DMS79 treated with DMSO at 0.1 percent for 48 hours (cell line): ENCODE measurements at places on chromosomes 4 and X.

GRCh38 chr4:27789773-27790172 lies 929.1 kb downstream of the STIM2 start:
- no peak for DNase-seq

- DNase-seq = no peak
Measured at GRCh38 chr4:41349021-41349420, 92.3 kb downstream of the UCHL1 start.

GRCh38 chr4:166594326-166594946 lies 639.9 kb downstream of the SPOCK3 start:
- DNase-seq = no peak

DNA sequence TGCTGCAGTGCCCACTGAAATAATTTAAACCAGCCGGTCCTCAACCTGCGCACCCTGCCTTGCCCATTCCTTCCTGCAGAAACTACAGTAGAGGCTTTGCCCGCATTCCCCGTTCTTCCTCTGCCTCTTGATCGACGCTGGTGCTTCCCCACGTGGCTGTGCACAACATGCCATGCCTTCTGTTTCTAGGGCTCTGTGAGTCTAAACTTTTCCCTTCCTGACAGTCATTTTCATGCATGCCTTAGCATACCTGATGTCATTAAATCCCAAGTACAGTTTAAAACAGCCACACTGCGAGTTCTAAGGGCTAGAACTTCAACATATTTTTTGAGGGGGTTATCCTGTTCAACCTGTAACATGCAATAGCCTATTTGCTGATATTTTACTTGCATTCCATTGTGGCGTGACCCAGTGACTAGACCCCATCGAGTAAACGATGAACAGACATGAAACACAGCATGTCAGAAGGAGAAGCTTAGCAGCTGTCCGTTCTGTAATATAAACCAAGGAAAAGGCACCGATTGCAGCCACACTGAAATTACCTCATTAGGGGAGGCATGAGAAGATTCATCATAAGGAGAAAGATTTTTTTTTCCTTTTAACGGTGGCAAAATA lies 232.5 kb downstream of the ARHGAP10 start:
- DNase-seq = no peak

DNA sequence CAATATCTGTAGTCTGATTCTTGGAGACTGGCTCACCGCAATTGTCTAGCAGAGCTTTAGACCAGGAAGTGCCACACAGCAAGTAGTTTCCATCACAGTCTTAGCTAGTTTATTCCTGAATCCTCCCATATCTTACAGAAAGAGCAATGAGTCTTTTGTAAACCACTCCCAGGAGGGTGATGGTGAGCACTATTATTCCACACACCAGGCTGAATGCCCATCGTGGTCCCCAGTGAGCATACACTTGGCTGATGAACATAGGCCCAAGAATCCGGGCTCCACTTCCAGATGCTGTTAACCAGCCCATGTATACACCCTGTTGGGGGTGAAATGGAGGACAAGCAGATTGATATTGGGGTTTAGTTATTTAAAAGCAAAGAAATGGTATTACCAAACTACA lies 39.8 kb downstream of the PLK4 start:
- no peak for DNase-seq

GRCh38 chr4:112370466-112370865 lies 73.3 kb downstream of the ALPK1 start:
- DNase-seq = no peak

GRCh38 chr4:25984796-25985195 lies 70.8 kb downstream of the SMIM20 start:
- no peak for DNase-seq

DNA sequence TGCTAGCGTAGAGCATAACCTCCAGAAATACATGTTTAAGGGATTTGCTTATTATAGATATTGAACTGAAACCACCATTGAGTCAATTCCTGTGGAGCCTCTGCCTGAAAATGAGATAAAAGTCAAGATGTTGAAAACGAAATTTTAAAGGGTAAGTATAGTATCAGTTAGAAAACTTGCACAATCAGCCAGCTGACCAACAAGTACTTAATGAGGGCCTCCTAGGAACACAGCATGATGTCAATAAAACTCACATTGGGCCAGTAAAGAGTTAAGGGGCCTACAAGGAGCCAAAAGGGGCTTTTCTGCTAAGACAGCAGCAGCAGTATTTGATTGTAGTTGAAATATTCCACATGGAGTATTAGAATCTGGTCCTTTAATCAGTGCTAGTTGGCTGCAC lies 314.1 kb upstream of the PPARGC1A start:
- no peak for DNase-seq

DNA sequence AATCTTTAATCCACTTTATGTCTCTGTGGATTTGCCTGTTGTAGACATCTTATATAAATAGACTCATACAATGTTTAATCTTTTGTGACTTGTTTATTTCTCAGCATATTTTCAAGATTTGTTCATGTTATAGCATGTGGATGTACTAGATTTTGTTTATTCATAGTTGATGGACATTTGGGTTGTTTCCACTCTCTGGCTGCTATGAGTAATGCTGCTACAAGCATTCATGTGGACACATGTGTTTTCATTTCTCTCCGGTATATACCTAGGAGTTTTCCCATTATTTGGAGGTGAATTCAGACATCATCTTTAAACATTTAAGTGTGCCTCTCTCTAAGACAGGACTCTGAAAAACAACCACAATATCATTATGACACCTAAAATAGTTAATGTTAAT lies 2.3 kb downstream of the IKBKG start:
- no peak for DNase-seq

- no peak for DNase-seq
Measured at GRCh38 chr4:75180790-75181776, 248.2 kb downstream of the PARM1 start.

DNA sequence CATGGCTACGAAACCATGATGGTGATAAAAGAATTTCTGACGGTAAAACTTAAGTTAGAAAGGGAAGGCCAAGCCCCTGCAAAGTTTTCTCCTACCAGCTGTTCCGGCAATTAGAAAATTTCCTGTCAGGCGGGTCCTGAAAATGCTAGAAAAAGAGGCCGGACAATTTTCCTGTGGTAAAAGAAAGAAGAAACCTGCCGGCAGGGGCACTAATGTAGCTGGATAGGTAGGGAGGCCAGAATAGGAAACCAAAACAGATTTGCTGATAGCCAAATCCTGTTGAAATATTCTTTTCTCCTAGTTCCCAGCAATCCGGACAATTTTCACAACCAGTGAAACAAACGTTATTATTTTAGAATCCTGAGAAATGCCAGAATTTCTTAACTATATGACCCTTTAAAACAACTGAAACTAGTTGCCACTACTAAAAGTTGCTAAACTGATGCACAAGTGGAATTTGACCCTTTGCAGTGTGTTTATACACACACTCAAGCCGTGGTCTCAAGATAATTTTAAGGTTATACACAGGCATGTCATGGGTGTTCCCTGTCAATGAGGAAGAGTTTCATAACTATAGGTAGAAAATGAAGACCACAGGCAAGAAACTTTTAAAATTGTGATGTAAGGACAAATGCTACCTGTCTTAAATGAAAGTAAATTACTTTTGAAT lies 47.7 kb downstream of the RPS6KA3 start:
- no peak for DNase-seq

DNA sequence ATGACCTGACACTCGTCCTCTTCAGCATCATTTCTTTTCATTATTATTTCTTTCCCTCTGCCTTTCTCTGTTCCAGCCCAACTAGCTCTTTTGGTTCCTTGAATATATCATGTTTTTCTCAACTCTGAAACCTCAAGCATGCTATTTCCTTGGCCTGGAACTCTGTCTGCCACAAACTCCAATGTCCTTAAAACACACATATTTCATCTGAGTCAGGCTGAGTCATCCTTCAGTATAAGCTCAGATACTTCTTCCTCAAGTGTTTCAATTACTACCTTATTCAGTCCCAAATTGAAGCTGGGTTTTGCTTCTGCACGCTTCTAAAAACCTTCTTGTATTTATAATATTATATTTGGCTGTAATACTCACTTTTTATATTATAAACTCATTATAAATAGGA lies 424.2 kb downstream of the PDGFC start:
- DNase-seq = no peak

DNA sequence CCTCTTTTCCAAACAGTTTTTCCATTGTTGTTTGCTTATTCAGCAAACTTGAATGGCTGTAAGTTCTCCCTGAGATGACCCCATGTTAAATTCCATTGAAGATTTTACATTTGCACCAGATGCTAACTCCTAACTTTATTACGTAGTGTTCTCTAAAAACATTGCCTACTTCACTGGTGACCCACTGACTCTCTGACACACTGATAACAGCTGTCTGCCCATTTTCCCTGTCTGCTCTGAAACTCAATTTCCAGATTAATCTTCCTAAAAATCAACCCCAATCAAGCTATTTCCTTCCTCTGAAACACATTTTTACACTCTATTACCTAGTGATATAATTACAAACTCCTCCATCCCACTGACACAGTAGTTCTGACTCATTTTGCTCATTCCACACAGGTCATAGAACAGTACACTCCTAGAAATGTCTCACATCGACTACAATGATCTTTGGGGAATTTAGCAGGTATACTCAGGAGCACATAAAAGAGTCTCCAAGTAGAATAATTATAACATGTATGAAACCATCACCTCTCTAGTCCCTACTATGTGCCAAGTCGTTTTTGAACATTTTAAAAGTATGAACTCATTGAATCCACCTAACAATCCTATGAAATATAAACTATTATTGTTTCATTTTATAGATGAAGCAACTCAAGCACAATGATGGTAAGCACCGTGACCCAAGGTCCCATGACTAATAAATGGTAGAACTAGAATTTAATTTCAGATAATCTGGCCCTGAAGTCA lies 210.9 kb downstream of the SLIT2 start:
- DNase-seq = no peak

DNA sequence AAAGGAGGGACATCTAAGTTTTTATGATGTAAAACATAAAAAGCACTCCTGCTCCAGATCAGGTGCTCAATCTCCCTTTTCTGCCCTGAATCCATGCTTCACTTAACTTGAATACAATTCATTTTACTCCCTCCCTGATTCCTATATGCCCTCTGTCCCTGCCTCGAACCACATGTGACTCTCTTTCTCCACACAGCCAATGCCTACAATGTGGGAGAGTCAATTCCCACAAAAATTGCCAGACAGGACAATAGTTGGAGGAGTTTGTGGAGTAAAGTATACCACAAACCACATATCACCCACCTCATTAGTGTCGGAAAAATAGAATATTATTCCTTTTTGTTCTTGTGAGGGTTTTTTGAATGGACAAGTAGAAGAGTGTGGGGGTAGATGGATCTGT lies 9.7 kb downstream of the AMMECR1 start:
- DNase-seq = peak; percentile 29

- DNase-seq = no peak
Measured at GRCh38 chr4:133537780-133538281, 388.7 kb downstream of the PCDH10 start.

DNA sequence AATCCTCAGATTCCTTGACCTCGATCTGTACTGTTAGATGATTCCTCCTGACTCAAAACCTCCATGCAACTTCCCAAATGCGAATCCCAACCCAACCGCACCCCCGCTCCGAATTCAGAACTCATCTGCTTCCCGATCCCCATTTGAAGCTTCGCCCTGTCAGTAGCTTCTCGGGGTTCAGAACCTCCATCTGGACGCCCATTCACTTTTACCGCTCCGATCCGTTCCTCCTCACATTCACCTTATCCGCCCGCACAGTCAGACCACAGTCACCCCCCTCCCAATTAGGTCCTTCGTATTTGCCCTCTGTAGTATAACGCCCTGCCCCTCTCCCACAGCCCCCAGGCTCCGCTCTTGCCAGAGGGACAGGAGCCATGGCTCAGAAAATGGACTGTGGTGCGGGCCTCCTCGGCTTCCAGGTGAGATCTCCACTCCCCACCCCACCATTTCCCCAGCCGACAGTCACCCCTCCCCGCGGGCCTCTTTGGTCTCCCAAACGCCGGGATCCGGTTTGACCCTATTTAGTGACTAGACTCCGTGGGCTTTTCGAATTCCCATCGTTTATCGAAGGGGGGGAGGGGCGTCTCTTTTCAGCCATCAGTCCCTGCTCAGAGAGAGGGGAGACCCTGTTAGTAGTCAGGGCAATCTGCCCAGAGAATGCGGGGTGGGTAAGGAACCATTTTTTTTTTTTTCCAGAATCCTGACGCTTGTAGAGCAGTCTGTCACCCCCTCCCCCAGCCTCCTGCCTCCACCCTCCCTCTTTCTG lies 691 bp downstream of the MAGED1 start:
- DNase-seq = peak; percentile 21

DNA sequence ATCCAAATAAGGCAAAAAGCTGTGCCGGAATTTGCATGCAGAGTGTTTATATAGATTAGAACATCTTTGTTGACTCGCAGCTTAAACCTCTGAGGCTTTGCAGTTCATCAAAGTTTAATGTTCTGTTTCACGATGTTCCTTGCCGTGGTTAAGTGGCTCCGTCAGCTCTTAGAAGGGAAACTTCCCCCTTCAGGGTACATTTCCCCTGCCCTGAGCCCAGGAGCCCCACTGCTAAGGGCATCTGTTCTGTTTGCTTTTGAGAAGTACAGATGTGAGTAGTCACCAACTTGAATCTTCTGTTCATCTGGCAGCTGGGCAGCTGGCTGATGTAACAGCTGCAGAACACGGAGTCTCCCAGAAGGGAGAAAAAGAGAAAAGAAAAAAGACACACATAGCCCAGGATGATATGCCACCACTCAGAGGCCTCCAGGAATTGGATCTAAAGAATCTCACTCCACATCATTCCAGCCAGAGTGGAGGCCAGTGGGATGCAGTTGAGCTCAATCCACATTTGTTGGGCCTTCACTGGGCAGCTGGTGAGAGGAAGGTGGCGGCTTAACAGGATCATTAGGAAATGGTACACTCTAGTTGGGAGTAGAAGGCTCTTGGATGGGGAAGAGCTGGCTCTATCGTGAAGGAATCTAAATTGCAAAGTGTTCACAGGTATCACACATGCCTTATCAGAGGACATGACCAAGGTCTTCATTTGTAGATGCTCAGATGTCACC lies 178.7 kb upstream of the RBPJ start:
- DNase-seq = peak; percentile 63

GRCh38 chr4:54473798-54474197 lies 184.0 kb upstream of the KIT start:
- no peak for DNase-seq

- DNase-seq = peak; percentile 36
Measured at GRCh38 chr4:69858690-69859089, 1.3 kb downstream of the SULT1E1 start.

- no peak for DNase-seq
Measured at GRCh38 chr4:53044651-53044960, 182.5 kb downstream of the RASL11B start.

DNA sequence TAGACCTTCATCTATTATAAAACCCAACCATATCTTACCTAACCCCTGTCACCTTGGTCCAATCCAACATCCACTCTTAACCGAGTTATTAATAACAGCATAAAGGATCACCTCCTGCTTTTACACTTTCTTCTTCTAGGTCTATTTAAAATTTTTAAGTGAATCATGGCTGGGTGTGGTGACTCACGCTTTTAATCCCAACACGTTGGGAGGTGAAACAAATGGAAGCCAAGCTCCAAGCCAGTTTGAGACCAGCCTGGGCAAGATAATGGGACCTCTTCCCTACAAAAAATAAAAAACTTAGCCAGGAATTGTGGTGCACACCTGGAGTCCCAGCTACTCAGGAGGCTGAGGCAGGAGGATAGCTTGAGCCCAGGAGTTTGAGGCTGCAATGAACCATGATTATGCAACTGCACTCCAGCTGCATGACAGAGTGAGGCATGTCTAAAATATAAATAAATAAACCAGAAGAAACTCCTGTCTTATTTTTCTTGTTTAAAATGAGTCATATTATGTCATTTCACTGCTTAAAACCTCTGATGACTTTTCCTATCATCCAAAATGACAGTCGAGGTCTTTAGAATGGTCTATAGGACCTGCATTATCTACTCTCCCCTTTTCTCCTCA lies 188.4 kb downstream of the GASK1B start:
- DNase-seq = no peak
